ENCODE measurements at places on chromosomes 11 and 22.

GRCh38 chr11:69535908-69536307, 54.4 kb downstream of the LINC01488 start:
- DNase-seq: no peak

DNA sequence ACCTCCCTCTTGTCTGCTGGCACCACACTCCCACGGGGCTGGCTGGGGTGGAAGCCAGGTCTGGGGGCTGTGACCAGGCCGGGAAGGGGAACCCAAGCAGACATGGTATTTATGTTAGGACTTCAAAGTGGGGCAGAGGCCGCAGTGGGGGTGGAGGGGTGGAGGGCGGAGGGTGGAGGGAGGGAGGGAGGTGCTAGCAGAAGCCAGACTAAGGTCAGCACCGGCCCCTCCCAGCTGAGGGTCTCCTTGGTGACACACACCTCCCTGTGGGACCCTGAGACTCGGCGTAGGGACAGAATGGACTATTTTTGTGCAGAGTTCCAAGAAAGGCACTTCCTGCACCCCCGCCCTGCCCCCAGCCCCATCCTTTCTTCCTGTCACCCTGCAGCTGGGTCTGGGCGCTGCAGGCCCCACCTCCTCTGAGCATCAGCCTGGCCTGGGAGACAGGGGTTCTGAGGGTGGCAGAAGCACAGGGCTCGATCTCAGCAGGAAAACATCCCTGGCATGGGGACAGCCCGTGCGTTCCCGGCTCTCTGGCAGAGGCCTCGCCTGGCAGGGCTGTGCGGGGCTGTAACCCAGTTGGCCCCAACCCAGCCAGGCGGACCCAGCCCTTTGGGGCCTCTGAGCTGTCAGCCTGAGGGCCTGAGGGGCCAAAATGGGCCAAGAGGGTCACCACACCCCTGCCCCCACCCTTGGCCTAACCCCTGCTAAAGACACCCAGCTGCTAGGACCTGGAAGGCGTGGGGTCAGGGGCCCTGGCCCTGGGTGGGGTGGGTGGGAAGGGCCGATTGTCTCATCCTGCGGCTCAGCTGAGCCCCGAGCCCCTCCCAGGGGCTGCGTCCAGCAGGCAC, 9.6 kb upstream of the CD248 start:
- DNase-seq: no peak

DNA sequence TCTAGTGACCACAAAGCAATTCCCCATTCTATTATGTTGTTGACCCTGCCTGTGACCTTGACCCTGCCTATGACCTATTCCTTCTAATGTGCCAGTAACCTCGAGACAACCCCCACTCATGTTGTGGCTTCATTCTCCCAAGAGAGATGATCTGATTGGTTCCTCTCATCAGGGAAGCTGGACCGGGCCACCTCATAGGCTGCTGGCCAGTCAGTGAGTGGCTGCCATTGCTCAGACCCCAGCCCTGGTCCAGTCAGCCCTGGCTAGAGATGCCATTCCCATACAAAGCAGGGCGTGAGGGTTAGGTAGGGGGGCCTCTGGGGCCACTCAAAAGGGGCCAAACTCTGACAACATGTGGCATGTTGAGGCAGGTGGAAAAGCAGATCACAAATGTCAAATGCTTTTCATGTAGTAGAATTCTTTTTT, 11.9 kb downstream of the SLC29A2 start:
- DNase-seq: no peak

GRCh38 chr11:69125861-69126260, 29.9 kb upstream of the SMIM38 start:
- DNase-seq: no peak

- DNase-seq: no peak
Measured at GRCh38 chr22:31378123-31378522, 21.3 kb upstream of the DRG1 start.

DNA sequence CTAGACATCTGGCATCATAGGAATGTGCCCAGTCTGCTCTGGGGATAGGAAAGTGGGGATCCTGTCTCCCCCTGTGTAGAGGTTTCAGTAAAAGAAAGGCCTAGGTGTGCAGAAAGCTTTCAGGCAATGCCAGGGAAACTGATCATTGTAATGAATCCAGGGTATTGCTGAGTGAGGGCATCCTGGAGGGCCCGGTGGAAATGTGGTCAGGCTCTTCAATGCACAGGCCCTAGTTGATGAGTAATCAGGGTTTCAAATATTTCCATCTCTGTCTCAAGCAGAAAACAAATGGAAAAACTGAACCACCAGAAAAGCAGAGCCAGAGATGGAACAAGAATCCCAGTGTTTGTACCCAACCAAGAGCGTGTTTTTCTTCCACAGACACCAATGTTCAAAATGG, 2.0 kb downstream of the CD3E start:
- no peak for DNase-seq

GRCh38 chr22:28750471-28750881, 8.6 kb downstream of the HSCB start:
- DNase-seq: no peak

GRCh38 chr11:62880803-62881578, at the start of gene SLC3A2:
Gene SLC3A2, plus strand, starts transcription at chr11:62880896. Its CDS starts 128 bp downstream, at chr11:62881024.
- DNase-seq: peak; percentile 82

DNA sequence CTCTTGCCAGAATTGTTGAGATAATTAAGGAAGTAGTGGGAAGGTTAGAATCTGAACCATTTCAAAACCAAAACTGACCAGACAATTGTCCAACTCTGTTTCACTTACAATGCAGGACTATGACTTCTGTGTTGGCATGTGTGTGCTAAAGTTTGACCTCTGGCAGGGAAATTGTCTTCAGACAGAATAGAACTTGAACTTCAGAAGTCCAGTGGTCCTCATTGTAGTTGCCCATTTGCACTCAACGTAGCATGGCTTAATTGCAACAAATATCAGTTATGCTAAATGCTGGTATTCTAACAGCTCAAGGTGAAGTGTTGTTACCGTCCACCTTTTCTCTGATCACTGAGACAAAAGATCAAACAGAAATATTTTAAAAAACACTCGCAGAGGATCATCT, 47.2 kb downstream of the BLID start:
- DNase-seq: no peak

DNA sequence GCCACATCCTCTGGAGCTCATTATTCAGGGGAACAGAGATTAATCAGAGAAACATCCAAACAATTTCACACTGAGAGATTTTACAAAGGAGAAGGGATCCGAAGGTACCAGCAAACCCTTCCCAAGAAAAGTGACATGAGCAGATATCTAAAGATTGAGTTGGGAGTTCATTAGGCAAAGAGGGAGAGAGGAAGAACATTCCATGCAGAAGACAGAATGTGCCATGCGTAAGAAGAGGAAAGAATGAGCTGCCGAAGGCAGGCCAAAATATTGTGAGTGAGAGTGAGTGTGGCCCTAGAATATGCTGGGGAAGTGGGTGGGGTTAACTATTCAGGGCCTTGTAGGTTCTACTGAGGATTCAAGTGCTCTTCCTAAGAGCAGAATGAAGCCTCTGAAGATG, 50.0 kb upstream of the LYVE1 start:
- DNase-seq: no peak

GRCh38 chr11:124276081-124276480, 19.9 kb downstream of the OR8G5 start:
- no peak for DNase-seq

GRCh38 chr11:43924112-43924855, 18.2 kb upstream of the C11orf96 start:
- no peak for DNase-seq

- no peak for DNase-seq
Measured at GRCh38 chr11:31089117-31089516, 280.4 kb downstream of the DCDC1 start.

GRCh38 chr11:5284637-5285036, 14.9 kb upstream of the HBE1 start:
- DNase-seq: no peak

DNA sequence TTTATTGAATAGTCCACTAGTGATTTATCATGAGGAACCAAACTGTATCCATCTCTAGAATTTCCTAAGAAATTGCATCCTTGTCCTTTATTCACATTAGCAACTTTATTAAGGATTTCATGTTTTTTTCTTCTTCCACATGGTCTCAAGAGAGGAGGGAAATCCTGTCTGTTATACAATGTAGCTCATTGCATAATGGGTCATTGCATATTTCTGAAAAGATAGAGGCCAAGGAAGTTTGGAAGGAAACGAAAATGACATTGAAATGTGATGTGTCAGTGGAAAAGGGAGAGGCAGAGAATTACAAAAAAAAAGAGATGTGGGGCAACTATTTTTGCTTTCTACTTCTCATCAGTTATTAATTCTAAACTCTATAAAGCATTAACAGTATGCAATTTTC, 353.1 kb downstream of the METTL15 start:
- no peak for DNase-seq

DNA sequence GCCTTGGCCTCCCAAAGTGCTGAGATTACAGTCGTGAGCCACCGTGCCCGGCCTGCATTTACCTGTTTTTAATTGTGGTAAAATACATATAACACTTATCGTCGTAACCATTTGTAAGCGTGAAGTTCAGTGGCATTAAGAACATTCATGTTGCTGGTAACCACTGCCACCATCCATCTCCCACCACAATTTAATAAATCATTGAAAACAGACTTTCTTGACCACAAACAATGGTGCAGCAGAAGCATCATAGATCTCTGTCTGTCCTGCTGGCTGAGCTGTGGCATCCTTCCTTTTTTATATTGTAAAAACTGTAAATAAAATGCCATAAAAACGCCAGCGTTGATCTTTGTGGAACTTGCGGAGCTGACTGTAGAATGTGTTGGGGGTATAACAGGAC, 24.3 kb downstream of the LRP5 start:
- DNase-seq: no peak

DNA sequence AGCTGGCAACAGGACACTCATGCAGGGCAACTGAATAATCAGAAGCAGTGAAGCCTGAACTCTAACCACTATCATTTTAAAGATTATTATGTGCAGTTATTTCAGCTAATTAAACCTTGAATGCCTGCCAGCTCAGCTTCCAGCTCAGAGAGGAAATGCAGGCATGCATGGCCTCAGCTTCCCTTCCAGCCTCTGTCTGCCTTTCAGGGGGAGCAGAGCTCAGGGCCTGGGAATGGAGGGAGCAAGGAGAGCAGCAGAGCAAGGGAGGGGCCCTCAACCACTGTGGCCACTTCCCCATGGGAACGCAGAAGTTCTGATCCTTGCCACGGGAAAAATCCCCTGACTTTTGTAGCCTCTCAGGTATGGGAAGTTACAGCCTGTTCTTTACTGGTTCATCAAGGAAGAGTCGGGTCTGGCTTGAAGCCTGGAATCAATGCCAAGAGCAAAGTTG, 32.5 kb upstream of the APLNR start:
- DNase-seq: no peak

- no peak for DNase-seq
Measured at GRCh38 chr11:107856981-107857517, 1.5 kb downstream of the SLC35F2 start.

- DNase-seq: no peak
Measured at GRCh38 chr11:1231396-1232020, 8.6 kb downstream of the MUC5B start.

- no peak for DNase-seq
Measured at GRCh38 chr11:10067629-10068300, 226.3 kb downstream of the SBF2 start.

DNA sequence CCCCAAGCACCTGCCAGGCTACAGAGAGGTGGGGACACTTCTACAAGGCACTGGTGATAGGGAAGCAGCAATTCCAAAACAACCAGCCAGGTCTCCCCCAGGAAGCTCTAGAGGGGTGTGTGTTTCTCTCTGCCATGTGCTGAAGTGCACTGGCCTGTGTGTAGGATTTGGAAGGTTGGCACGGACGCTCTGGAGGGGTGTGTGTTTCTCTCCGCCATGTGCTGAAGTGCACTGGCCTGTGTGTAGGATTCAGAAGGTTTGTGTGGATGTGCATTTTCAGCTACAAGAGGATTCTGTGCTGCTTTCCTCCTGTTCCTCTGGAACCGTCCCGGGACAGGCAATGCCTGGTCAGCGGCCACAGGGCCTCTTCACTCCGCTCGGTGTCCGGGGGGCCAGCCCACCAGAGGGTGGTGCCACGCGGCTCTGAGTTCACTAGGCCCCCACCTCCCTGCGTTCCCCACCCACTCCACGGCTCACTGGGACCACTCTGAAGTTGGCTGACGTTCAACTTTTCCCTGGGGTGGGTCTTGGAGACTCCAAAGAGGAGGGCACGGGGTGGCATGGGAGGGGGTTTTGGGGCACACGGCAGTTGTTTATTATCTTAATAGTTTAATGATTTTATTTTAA, 552.8 kb downstream of the BRD1 start:
- no peak for DNase-seq

GRCh38 chr11:133966172-133966651, 9.4 kb upstream of the IGSF9B start:
- no peak for DNase-seq

GRCh38 chr11:10868352-10868751, 10.5 kb upstream of the ZBED5 start:
- no peak for DNase-seq

- DNase-seq: no peak
Measured at GRCh38 chr11:66768818-66769217, 39.8 kb upstream of the SPTBN2 start.

- DNase-seq: no peak
Measured at GRCh38 chr11:123443851-123444623, 14.0 kb downstream of the GRAMD1B start.

DNA sequence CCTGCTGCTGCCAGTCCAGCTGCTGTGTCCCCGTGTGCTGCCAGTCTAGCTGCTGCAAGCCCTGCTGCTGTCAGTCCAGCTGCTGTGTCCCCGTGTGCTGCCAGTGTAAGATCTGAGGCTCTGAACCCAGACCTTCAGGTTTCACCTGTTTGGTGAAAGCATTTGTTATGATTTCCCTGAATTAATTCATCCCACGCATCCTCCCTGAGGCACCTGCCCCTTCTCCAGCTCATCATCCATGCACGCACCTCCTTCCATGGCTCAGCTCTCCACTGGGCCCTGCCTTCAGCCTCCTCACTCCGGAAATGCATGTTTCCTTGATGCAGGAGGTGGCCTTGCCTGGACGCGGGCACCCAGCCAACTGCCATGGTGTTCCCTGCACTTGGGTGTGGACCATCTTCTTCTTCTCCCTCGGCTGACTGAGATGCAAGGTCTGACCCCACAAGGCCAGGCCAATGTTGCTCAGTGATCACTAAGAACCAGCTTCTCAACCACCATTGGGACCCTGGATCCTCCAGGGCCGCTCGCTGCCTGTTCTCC, 788 bp downstream of the KRTAP5-10 start:
- DNase-seq: no peak

- no peak for DNase-seq
Measured at GRCh38 chr11:59012398-59013265, 73.3 kb downstream of the GLYATL1 start.

DNA sequence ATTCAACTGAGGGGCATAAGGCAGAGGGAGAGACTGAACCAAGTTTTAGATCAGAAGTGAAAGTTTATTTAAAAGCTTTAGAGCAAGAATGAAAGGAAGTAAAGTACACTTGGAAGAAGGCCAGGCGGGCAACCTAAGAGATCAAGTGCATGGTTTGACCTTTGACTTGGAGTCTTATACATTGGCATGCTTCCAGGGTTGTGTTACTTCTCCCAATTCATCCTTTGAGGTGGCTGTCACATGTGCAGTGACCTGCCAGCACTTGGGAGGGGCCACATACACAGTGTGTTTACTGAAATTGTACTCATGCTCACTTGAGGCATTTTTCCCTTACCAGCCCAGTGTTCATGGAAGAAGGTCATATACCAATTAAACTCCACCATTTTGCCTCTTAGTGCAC, 30.4 kb downstream of the CYP2R1 start:
- DNase-seq: no peak

Data from stimulated activated CD8-positive, alpha-beta memory T cell treated with anti-CD3 and anti-CD28 coated beads, Interleukin-2, amount 100 ng/mL, for 48 hours (primary cell).